Keratinocyte (primary cell): ENCODE measurements at places on chromosomes 2 and 18.

DNA sequence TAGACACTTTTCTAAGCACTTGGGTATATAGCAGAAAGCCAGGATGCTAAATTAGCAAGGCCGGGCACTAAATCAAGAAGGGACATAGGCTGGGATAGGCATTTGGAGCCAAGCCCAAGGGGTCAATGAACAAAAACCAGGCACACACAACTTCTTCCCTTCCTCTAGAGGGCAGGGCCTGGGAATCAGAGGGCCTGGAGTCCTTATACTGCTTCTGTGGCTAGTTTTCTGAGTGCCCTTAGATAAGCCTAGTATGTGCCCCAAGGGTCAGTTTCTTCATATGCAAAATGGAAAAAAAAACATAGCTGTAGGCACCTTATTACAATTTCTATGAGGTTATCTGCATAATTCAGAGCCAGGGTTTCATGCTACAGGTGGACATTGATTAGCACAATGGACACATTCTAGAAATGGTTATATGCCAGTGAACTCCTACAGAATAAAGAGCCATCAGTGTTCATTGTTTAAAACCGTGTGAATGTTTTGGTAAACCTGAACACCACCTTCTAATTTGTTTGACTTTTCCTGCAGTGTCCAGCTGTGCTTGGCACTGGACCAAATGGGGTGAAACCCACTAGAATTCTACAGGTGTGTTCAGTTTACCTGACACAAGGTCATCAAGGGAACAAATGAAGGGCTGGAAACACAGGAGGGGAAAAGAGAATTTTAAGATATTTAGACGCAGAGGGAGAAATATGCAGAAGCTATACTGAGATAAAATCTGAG, 49.6 kb downstream of the PAX8 start:
- no peaks in the 10 kb centered on the region for H3K36me3 ChIP-seq
- H3K27me3 ChIP-seq = no peaks in the 10 kb centered on the region
- H3K4me1 ChIP-seq = peaks cover 3% of the 10 kb centered on the region
- DNase-seq = no peak
- no peak overlapping the region for H3K4me3 ChIP-seq
- no peak overlapping the region for H3K27ac ChIP-seq

- H3K27me3 ChIP-seq = no peaks in the 10 kb centered on the region
- H3K4me3 ChIP-seq = no peak overlapping the region
- H3K27ac ChIP-seq = no peak overlapping the region
These were observed 25.2 kb upstream of the HNMT start for GRCh38 chr2:137939026-137939425.

DNA sequence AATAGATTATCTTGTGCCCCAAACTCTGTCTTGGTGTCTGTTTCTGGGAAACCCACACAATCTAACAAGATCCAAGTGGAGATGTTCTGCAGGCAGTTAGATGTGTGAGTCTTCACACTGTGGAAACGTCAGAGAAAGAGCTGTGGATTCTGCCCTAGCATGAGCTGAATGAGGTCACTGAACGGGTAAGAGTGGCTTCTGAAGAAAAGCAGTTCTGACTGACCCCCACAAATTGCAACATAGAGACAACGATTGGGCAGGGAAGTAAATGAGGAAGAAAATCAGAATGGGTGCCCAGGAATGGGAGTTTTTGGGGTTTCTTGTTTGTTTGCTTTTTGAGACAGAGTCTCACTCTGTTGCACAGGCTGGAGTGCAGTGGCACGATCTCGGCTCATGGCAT, 12.9 kb upstream of the RPL37A start:
- peaks cover 9% of the 10 kb centered on the region for H3K36me3 ChIP-seq
- peaks cover 8% of the 10 kb centered on the region for H3K4me1 ChIP-seq
- no peaks in the 10 kb centered on the region for H3K27me3 ChIP-seq
- no peak overlapping the region for H3K27ac ChIP-seq
- H3K4me3 ChIP-seq = no peak overlapping the region

DNA sequence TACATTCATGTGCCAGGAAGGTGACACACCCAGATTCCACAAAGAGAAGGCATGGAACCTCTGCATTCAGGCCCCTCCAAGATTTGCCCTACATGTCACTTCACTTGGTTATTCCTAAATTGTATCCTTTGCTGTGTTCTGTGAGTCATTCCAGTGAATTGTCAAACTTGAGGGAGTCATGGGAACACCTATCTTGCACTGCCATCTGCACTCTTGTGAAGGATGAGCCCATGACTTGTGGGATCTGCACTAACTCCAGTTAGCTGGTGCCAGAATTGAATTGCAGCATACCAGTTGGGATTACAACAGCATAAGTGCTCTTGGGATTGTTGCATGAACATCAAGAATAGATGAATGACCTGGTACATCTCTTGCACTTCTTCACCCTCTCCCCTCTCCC, 1288.0 kb upstream of the ZEB2 start:
- no peak for DNase-seq
- H3K27ac ChIP-seq = no peak overlapping the region
- H3K4me3 ChIP-seq = no peak overlapping the region
- no peaks in the 10 kb centered on the region for H3K4me1 ChIP-seq
- no peaks in the 10 kb centered on the region for H3K27me3 ChIP-seq

DNA sequence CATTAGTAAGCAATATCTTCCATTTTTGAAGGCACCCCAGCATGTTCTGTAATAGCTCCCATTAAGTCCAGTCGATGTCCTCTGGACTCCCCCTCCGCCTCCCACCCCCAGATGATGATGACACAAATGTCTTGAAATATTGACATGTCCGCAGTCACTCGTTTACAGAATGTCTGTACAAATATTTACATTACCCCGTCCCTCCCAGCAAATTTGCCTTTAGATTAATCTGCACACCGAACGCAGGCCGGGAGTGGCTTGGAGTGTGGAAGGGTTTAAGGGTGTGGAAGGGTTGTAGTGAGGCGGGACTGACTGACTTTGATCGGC, 853 bp upstream of the OSBPL6 start:
- H3K4me3 ChIP-seq = peak overlapping the region; percentile 96
- peaks cover 6% of the 10 kb centered on the region for H3K4me1 ChIP-seq
- H3K27me3 ChIP-seq = no peaks in the 10 kb centered on the region
- DNase-seq = no peak
- H3K36me3 ChIP-seq = no peaks in the 10 kb centered on the region
- peak overlapping the region; percentile 72 for H3K27ac ChIP-seq

GRCh38 chr2:215659650-215660049, 223.8 kb upstream of the FN1 start:
- H3K27ac ChIP-seq = no peak overlapping the region
- H3K4me3 ChIP-seq = no peak overlapping the region
- H3K27me3 ChIP-seq = no peaks in the 10 kb centered on the region

DNA sequence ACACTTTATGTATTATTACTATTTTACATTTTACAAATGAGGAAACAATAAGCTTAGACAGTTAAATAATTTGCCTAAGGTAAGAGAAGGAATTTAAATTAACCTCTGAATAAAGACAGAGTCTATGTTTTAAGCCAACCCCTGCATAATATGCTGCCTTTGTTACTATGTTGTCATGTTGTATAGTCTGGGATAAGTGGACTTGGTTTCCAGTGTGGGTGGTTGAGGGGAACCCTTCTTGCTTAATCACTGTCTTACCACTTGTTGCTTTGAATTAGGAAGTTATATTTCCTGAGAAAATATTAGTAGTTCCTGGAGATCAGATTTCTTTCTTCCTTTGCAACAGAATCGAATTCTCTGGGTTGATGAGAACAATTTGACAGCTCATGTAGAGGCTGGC, 52.6 kb downstream of the AGPS start:
- H3K27me3 ChIP-seq = no peaks in the 10 kb centered on the region
- no peak for DNase-seq
- no peak overlapping the region for H3K4me3 ChIP-seq
- H3K36me3 ChIP-seq = peaks cover 2% of the 10 kb centered on the region

GRCh38 chr2:234879671-234880455, 72.0 kb upstream of the SH3BP4 start:
- peak; percentile 21 for DNase-seq
- H3K4me3 ChIP-seq = no peak overlapping the region
- peak overlapping the region; percentile 62 for H3K27ac ChIP-seq
- H3K4me1 ChIP-seq = peaks cover 27% of the 10 kb centered on the region
- H3K36me3 ChIP-seq = no peaks in the 10 kb centered on the region
- H3K27me3 ChIP-seq = no peaks in the 10 kb centered on the region

DNA sequence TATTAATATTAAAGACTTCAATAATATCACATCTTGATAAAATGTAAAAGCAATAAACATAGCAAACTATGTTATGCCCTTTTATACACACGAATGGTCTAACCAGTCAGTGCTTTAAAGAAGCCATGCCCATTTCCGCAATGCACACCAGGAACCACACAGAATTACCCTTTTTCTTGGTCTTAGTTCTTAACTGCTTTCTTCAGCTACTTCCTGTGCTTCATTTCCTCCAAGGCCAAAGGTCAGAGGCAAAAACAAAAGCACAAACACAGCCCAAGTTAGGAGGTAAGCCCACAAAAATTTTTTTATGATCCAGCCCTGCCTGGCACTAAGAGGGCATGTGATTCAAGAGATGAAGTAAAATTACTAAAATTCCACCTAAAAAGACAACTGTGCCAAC, 267.2 kb downstream of the FBXO15 start:
- H3K4me3 ChIP-seq = no peak overlapping the region
- no peaks in the 10 kb centered on the region for H3K36me3 ChIP-seq
- H3K4me1 ChIP-seq = no peaks in the 10 kb centered on the region
- DNase-seq = no peak
- H3K27ac ChIP-seq = no peak overlapping the region

GRCh38 chr2:240913810-240914644, 7.9 kb downstream of the CROCC2 start:
- peaks cover 40% of the 10 kb centered on the region for H3K27me3 ChIP-seq
- H3K4me1 ChIP-seq = peaks cover 5% of the 10 kb centered on the region
- H3K27ac ChIP-seq = no peak overlapping the region
- H3K4me3 ChIP-seq = no peak overlapping the region
- no peak for DNase-seq

DNA sequence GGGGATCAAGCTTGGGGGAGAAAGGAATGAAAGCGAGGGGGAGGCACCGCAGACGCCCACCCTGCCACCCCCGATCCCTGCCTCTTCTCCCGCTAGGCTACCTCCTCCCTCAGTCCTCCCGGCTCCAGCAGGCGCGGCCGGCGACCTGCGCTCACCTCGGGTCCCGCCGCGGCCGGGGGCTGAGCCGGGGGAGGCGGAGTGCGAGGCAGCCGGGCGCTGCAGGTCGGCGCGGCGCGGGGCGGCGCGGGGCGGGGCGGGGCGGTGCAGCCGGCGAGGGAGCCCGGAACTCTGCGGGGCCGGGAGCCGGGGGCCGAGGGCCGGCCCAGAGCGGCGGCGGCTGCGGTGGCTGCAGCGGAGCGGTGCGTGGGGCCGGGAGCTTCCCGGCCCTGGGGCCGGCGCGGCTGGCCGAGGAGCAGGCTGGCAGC, 477 bp downstream of the ACVR1 start:
- peak overlapping the region; percentile 82 for H3K4me3 ChIP-seq
- no peaks in the 10 kb centered on the region for H3K27me3 ChIP-seq
- DNase-seq = no peak
- H3K4me1 ChIP-seq = peaks cover 36% of the 10 kb centered on the region
- peaks cover 4% of the 10 kb centered on the region for H3K36me3 ChIP-seq

GRCh38 chr18:8562070-8562469, 47.2 kb upstream of the RAB12 start:
- peaks cover 3% of the 10 kb centered on the region for H3K4me1 ChIP-seq
- H3K36me3 ChIP-seq = no peaks in the 10 kb centered on the region
- no peak overlapping the region for H3K27ac ChIP-seq
- H3K4me3 ChIP-seq = no peak overlapping the region
- DNase-seq = no peak

DNA sequence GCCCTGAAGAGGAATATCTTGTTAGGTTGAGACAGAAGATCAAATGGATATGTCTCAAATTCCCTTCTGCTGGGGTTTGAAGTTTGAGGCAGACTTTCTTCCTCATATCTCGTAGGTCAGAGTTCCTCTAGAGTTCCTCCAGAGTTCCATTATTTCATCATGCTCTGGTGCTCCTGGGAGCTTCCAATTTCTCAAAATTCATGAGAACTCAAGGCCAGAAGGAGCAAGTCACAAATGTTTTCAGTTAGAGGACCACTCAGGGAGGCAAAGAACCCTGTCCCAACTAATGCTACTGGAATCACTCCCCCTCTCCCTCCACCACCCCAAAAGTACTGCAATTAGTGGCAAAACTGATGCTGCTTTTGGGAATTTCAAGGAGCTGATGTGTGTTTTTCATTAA, 115.7 kb upstream of the RBMS1 start:
- H3K4me1 ChIP-seq = peaks cover 19% of the 10 kb centered on the region
- no peak overlapping the region for H3K4me3 ChIP-seq
- no peak overlapping the region for H3K27ac ChIP-seq

DNA sequence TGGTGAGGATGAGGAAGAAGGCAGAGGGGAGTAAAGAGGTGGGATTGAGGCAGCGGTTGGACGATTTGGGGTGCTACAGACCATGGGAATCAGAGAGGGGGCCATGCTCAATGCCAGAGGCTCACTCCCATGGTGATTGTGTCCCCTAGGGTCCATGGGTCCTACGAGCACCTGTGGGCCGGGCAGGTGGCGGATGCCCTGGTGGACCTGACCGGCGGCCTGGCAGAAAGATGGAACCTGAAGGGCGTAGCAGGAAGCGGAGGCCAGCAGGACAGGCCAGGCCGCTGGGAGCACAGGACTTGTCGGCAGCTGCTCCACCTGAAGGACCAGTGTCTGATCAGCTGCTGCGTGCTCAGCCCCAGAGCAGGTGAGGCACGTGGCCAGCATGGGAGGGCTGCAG, 5.2 kb downstream of the CAPN10 start:
- H3K36me3 ChIP-seq = peaks cover 5% of the 10 kb centered on the region
- H3K4me1 ChIP-seq = peaks cover 11% of the 10 kb centered on the region
- no peaks in the 10 kb centered on the region for H3K27me3 ChIP-seq
- H3K4me3 ChIP-seq = no peak overlapping the region
- H3K27ac ChIP-seq = no peak overlapping the region
- no peak for DNase-seq

GRCh38 chr18:51196118-51196810, 1.2 kb downstream of the MEX3C start:
- H3K4me3 ChIP-seq = peak overlapping the region; percentile 95
- H3K4me1 ChIP-seq = peaks cover 31% of the 10 kb centered on the region
- H3K27ac ChIP-seq = peak overlapping the region; percentile 87
- no peaks in the 10 kb centered on the region for H3K36me3 ChIP-seq
- no peak for DNase-seq
- no peaks in the 10 kb centered on the region for H3K27me3 ChIP-seq

DNA sequence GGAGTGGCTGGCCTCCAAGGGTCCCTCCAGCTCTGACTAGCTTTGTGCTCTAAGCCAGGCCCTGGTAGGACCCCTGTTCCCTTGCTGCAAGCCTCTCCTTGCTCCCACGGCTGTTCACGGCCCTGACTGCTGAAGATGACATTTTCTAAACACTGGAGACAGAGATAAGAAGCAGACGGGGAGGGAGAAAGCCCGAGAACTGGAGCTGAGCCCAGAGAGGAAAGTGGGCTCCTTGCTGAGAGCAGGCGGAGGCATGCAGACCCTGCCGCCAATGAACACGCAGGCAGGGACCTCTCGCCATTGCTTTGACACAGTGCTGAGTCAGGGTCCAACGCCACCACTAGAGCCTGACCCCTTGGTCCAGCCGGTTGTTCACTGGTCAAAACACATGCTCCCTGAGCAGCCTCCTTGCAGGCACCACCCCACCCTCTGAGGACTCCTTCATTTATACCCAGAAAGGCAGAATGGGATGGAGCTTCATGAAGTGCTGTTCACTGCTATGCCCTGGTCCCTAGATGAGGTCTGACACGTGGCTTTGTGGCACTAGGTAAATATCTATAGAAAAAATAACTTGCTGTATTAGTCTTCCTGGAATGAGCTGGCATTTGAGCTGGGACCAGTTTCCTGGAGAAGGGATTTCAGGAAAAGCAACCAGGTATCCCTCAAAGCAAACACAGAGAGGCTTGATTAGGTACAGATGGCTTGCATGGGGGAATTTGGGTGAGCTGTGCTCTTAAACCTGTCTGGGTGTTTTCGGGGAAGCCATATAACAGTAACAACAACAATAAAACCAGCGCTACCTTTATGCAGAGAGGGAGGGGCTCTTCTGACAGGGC, 65.7 kb downstream of the MCFD2 start:
- no peaks in the 10 kb centered on the region for H3K27me3 ChIP-seq
- no peaks in the 10 kb centered on the region for H3K36me3 ChIP-seq
- no peak for DNase-seq
- H3K4me3 ChIP-seq = no peak overlapping the region
- peak overlapping the region; percentile 45 for H3K27ac ChIP-seq
